H4 (cell line): ENCODE measurements at places on chromosomes 5 and 9. TPM values are rescaled to one million over a fixed set of nuclear protein-coding genes. Genes with fewer than 3 reads are reported as not detected.

- DNase-seq = no peak
Measured at GRCh38 chr5:65359981-65360380, 121.7 kb downstream of the ADAMTS6 start.

Gene ERAP2
- 3.9 and 8.8 TPM in 2 replicates for total RNA-seq

DNA sequence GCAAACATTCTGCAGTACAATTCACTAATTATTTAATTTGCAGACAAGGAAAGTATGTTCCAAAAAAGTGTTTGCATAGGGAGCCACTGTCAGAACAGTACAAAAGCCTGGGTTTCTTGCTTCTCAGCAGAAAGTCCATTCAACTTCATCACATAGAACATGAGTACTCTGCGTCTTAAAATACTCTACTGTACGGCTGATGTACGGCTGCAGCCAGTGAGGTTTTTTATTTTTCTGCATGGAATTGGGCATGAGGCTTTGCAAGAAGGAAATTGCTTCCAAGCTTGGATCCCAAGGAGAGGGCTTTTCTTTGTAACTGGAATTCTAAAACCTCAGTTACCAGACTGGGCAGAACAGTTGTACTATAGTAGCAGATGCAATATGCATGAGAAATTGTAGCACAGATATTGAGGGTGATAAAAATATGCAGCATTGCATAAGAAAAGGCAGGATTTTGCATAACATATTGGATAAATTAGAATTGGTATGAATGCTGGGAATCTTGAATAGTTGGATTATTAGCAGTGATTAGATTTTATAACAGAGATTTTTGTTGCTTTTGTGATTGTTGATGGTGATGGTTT lies 178.1 kb upstream of the CDH9 start:
- DNase-seq = no peak

Gene TSLP
- total RNA-seq = 0.99 and 1.1 TPM in 2 replicates

DNA sequence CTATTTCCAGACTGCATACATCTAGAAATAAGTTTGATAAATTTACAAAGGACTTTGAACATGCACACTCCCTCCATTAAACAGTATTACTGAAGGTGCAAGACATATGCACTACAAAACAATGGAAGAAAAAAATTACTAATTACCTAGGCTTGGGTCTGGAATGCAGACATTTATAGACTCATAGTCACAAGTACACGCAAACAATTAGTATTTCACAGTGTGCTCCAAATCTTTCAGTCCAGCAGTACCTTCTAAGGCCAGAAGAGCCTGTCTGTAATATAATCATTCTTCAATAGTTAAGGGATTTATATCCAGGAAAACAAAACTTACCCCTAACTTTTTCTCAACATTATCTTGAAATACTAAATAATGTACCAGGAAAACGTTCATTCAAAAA lies 11.2 kb downstream of the RICTOR start:
- no peak for DNase-seq

DNA sequence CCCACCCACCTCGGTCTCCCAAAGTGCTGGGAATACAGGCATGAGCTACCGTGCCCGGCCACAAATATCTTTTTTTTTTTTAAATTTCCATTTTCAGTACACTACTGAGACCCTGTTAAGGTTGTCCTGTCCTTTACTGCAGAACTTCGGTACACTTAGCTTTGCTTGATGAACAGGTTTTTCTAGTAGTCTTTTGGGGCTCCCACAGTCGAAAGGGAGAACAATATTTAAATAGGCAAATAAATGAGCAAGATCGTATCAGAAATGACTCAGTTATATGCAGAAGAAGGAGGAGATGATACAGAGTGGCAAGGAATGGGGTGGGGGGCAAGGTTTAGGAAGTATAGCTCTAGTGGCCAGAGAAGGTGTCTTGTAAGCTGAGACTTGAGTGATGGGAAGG lies 52.7 kb downstream of the MSX2 start:
- DNase-seq = no peak

DNA sequence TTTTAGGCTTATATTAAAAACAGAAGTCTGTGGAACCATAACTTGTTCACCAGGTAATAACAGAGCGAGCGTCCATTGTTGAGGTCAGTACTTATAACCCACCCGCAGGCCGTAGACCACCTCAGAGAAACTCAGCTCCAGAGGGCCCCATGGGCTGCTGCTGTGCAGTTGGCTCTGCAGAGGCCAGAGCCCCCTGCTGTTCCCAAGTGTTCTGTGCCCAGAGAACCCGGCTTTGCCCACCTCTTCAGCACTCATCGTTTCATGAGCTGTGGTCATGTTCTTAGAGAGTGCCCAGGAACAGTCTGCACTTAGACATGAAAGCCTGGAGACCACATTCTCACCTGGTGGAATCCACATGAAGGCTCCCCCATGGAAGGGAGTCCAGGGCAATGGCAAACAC lies 50.4 kb upstream of the SLC2A8 start:
- no peak for DNase-seq

Gene ALDH1B1
- total RNA-seq = 19.5 and 29.5 TPM in 2 replicates

- no peak for DNase-seq
Measured at GRCh38 chr5:178114325-178115135, 1.2 kb downstream of the N4BP3 start.

Gene ISL1
- total RNA-seq = 4.6 TPM in 2 replicates

DNA sequence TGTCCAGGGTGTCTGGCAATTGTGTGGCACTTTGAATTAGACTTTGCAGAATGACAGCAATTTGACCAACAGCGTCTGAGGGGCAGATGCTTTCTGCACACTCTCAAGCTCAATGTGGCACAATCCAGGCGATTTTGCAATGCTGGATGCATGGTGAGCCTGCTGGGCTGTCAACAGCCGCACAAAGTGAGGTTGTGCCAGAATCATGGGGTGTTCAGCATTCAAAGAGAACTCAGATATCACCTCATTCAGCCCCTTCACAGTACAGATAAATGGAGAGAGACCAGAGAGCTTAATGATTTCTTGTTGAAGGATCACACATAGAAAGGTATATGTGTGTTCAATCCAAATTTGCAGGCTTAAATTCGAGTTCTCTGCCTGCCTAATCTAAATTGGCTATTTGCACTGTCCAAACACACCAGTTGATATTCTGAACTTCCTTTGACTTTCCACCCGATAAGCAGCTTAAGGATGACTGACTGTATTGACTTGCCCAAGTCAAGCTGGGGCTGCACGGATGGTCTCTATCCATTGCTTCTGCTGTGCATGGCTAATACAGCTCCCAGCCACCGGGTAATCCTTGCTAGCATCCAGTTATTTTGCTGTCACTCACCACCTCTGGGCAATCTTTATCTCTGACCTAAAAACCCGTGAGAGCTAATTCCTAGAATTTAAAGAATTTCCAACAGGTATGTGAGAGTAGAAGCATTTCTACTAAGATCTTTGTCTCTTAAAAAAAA lies 157.9 kb upstream of the TAS2R1 start:
- no peak for DNase-seq

DNA sequence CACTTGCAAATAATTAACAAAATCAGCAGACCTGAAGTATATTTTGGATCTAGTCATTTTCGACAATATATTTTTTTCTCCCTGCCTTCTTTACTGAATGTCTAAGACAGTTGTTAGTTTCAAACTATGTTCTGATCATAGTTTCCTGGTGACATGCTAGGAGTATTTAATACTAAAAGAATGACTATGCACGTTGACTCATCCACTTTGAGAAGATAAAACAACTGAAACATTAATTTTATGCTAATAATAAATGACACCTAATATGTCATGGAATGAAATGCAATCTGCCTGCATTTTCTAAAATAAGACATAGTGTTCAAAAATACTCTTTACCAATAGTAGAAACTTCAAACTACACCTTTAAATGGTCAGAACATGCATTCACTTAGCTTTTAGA lies 2123.7 kb upstream of the C9orf72 start:
- DNase-seq = no peak

- DNase-seq = no peak
Measured at GRCh38 chr5:58499941-58500340, 8.7 kb downstream of the GAPT start.

DNA sequence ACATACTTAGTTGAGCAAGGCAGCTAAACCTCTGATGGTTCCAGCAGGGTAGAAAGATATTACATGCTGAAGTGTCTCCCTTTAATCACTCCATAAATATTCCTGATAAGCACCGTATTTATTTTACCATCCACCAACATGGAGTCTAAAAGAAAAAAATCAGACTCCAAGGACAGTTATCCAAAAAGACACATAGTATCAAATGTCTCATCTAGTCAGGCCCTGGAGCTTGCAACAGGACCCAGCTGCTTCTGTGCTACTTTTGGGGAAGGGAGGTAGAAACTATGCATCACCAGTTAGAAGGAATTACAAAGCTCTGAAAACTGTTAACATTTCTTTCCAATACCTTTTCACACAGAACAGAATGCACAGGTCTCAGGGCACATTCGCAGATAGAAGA lies 88.1 kb downstream of the S1PR3 start:
- DNase-seq = no peak

GRCh38 chr9:106798016-106798799 lies 64.8 kb upstream of the ZNF462 start:
- DNase-seq = no peak

GRCh38 chr5:132475497-132475882 lies 15.1 kb downstream of the IRF1 start:
- DNase-seq = no peak

DNA sequence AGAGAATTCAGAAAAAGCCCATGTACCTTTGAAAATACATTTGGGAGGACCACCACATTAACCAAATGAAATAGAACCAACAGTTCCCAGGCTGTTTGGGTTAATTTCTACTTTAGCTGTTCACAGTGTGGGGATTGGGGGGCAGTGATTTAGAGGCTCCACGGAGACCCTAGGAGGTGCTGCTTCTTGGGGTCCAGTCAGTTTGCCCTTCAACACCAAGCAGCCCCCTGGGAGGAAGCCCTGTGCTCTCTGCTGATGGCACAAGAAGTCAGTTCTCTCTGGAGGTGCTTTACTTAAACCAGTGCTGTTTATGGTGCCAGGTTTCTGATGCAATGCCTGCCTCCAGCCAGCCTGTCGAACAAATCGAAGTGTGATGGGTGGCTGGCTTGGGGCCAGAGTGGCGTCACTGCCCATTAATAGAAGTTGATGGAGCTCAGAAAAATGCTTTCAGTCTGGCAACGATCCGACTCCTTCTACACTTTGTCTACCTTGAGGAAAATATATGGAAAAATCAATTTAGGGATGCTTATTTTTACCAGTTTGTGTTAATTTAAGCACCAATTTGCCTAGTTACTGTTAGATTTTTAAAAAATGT lies 134.0 kb downstream of the SNX18 start:
- DNase-seq = peak; percentile 65

DNA sequence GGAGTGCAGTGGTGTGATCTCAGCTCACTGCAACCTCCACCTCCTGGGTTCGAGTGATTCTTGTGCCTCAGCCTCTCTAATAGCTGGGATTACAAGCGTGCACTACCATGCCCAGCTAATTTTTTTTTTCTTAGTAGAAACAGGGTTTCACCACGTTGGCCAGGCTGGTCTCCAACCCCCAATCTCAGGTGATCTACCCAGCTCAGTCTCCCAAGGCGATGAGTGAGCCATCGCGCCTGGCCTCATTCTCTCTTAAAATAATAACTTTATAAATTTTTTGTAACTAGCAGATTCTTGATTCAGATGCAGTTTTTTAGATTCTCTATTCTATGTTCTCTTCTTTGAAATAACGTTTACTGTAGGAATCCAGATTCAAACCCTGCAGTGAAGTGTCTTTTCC lies 127.1 kb downstream of the GDNF start:
- no peak for DNase-seq

DNA sequence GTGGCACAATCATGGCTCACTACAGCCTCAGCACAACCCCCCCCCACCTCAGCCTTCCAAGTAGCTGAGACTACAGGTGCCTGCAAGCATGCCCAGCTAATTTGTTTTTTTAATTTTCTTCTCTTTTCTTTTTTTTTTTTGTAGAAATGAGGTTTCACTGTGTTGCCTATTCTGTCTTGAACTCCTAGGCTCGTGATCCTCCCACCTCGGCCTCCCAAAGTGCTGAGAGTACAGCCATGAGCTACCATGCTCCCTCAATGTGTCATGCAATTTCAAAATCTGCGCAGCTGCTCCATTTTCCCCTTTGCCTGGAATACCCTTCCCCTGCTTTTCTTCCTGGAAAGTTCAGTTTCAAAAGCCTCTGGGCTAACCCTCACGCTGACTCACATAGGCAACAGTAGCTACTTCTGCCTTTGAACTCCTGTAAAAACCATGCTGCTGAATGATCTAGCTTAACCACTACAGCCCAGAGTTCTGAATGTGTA lies 71.0 kb upstream of the IL7R start:
- no peak for DNase-seq

DNA sequence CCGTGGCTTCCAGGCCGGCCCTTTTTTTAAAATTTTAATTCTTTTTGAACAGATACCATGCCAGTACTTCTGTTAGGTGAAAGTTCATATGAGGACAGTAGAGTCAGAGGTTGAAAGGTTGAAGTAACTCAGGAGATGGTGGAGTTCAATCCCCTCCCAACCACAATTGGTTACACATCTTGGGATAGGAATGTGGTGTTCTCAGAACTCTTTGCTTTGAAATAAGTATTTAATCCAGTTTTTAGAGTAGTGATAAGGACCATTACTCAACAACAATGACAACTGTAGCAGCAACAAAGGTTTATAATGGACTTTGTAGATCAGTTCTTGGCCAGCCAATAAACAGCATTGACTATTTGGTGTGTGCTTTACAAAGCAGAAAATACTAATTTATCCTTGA lies 116.0 kb downstream of the ARHGAP26 start:
- no peak for DNase-seq

Gene CTNND2
- total RNA-seq = 0.58 and 1.6 TPM in 2 replicates

Gene C9
- total RNA-seq = not detected in 2 replicates

DNA sequence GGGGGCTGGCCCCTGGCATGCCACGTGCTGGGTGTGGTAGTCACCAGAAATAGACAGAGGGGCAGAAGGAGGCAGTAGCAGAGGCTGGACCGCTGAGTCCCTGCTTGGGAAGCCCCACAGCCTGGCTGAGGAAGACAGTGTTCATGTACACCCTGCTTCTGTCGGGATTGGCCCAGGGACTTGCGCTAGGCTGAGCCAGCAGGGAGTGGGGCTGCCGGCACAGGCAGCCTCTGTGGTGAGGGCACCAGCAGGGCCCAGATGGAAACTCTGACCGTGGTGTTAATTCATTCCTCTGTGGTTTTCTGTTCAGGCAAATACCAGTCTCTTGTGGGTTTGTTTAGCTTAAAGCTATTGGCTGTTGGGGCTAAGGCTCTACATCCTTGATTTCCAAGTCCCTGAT lies 108.6 kb upstream of the RAD23B start:
- peak; percentile 59 for DNase-seq

DNA sequence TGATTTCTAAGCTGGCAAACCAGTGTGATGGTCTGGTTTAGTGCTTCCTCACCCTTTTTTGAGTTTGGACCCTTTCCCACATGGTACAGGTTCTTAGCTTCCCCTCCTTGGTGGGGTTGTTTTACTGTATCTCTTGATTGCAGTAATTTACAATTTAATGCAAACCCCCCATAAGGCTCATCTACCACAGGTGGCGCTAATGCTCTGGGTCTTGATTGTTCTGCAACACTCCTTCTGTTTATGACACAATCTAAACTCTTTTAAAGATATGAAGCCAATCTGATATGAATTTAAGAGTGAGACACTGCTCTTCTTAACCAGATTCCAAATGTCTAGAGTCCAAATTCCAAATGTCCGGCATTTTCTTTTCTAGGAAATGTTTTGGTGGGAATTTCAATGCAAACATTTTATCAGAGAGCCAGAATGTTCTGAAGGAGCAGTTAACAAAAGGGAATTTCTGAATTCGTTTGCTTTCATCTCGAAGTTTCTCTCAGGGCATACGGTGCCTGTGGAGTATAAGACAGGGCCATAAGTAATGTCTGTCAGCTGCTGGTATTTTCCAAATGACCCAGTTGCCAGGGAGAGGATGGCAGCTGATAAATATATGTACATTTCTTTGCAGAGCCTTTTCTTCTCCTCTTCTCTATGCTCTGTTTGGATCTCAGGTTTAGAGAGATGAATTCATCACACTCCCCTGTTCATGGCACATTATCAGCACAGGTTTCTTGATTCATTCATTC lies 246.8 kb downstream of the ARHGAP26 start:
- peak; percentile 53 for DNase-seq
